Stimulated activated CD4-positive, alpha-beta T cell treated with anti-CD3 and anti-CD28 coated beads, Interleukin-2, amount 100 ng/mL, for 24 hours (primary cell): ENCODE measurements at places on chromosomes 2 and 18.

GRCh38 chr2:36526226-36526625 is 71.7 kb downstream of the FEZ2 start:
- no peak for DNase-seq

GRCh38 chr2:195594919-195595694 is 61.9 kb upstream of the SLC39A10 start:
- no peak for DNase-seq

DNA sequence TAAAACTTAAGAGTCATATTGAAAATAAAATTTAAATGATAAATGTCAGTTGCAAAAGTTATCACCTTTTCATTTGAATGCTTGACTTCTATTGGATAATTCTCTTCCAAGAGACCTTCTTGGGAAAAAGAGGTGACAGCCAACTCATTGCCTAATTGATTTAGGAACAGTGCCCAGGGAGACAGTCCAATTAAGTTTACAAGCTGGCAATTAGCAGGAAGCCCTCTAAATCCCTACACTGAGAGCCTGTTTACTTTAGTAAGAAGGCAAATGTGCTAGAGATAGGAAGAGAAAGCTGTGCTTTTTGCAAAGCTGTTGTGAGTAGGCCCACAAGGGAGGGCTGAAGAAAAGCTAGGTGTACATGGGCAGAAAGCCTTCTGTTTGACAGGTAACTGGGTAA is 189.1 kb downstream of the WDPCP start:
- no peak for DNase-seq

GRCh38 chr2:45169339-45170190 is 160.3 kb upstream of the SIX2 start:
- no peak for DNase-seq

- DNase-seq: no peak
Observed at GRCh38 chr2:24199968-24200590, 25.2 kb downstream of the FAM228A start.
